ENCODE measurements at places on chromosomes 11 and 22.

- DNase-seq = no peak
Measured at GRCh38 chr11:69774354-69775162, 583 bp downstream of the FGF4 start.

- no peak for DNase-seq
Measured at GRCh38 chr11:111554532-111554931, 14.0 kb downstream of the LAYN start.

- DNase-seq = peak; percentile 70
Measured at GRCh38 chr11:120801801-120802689, 221.9 kb upstream of the TBCEL start.

DNA sequence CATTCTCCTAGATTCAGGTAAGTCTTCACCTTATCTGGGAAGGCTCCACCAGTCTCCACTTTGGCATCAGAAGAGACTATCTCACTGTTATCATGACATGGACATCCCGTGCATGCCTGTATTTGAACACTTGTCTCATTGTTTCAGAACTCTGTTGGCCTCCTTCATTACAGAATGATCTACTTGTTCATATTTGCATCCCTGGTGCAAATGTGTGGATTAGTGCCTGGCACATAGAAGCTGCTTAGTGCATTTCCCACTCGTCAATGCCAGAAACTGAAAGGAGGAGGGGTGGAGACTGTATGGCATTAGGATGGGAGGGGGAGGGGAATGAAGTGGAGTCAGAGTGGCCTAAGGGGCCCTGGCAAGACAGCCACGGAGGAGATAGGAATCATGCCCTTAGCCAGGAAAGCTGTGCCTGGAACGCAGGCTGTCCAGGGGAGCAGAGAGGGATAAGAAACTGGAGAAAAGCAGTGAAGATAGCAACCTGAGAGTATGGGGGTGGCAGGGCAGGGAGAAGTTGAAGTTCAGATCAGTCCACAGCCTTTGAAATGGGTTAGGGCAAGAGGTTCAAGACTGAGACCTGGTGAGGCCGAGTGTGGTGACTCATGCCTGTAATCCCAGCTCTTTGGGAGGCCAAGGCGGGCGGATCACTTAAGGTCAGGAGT lies 53.8 kb upstream of the CAPRIN1 start:
- DNase-seq = no peak

DNA sequence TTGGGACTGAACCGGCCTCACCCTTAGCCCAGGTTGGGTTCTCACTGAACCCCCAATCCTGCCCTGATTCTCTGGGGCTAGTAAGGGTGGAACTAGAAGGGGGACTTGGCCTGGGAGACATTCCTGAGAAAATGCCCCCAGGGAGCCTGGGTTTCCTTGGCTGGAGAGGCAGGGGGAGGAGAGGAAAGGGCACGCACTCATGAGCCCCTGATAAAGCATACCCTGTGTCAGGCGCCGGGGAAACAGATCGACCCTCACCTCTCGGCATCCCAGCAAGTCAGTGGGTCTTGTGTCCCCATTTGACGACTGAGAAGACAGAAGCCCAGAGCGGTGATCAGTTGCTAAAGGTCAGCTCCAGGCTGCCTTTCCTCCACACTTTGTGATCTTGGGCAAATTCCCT lies 47.7 kb upstream of the RTL6 start:
- no peak for DNase-seq

DNA sequence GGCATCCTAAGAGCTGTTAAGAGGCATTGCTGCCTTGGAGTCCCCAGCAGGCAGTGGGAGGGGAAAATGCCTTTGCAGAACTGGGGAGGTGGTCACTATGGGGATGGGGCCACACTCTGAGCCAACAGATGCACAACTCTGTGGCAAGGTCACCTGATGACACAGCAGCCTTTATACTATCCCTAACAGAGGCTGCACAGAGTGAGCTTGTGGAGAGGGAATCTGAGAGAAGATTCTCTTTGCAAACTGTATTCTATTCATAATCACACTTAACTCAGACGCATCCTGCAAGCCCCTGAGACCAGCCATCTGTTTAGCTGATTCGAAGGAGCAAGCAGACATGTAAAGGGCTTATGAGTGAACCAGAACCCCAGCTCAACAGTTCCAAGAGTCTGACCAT lies 49.0 kb upstream of the TTC12 start:
- DNase-seq = no peak

Measured in fibroblast of pulmonary artery (primary cell).